Non-pigmented ciliary epithelial cell (primary cell): ENCODE measurements at places on chromosomes 2 and 18.
A peak's percentile ranks its signal among the peaks of the same experiment; 100 is the strongest.

DNA sequence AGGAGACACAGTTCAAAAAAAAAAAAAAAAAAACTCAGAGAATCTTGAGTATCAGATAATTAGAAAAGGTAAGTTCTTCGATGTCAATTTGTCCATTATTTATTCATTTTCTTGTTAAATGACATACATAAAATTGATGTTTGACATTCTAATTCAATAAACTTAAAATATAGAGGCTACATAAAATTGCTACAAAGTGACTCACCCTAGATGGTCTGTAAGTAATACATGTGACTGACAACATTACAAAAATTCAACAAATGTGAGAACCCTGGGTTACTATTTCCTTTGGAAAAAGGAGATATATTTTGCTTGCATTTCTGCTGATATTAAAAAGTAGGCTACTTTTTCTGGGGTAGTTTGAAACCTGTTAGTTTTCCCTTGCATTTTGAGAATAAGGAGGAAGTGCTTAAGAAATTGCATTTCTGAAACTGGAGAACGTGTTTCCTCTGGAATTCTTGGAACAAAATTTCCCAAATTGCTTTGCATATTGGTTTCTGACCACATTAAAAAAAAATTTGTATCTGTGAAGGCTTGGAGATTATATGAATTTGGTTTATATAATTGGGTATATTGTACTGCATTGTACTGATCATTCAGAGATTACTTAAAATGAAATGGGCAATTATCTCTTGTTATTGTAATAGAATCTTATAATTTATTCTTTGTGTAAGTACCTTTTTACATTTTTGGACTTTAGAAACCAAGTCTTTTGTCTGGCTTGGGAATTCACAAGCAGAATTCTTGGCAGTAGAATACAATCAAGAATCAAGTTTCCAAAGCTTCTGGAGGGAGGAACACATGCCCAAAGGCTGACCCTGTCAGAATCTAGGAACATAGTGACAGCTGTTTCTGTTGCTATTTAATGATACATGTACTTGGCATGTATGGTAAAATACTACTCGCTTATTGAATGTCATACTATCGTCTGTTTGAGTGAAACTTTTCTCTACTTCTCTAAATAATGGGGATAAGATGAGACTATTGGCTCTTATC, 106.1 kb downstream of the DSEL start:
- no peak for DNase-seq

- no peak for DNase-seq
Observed at GRCh38 chr2:138132108-138132507, 167.8 kb downstream of the HNMT start.

DNA sequence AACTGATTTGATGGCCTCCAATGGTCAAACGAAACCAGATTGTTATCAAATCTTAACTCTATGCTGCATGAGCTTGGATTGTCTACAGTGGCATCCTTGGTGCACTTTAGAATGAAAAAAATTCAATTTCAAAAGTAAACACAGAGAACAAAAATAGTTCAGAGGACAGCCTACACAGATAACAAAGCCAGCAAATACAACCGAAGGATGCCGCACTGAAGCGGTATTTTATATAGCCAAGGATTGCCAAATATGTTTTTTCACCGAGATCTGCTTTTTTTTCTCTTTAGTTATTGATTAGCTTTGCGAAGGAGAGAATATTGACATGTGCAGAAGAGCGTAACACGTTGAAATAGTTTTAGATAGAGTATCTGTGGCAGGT, 72.0 kb downstream of the SLC4A3 start:
- no peak for DNase-seq

- no peak for DNase-seq
Observed at GRCh38 chr2:187783446-187783845, 229.2 kb upstream of the TFPI start.

- DNase-seq = peak; percentile 99
Observed at GRCh38 chr2:84807063-84807485, 73.8 kb downstream of the TRABD2A start.

DNA sequence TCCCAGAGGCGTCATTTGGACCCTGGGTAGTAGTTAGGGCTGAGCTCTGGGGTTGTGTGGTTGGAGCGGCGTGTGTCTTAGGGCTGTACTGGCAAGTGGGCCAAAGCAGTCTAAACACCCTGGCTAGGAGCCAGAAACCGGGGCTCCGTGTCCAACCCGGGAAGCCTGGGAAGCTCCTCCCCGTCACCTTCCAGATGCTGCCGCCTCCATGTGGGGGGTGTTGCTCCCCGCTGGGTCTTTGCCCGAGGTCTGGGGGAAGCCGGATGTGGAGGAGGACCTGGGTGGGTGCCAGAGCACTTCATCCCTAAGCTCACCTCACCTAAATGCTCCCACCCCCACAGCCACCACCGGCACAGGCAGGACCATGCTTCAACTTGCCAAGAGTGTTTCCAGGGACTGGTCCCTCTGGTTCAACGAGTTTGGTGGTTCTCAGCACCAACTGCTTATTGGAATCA, 25.4 kb downstream of the TET3 start:
- no peak for DNase-seq
